ENCODE measurements at places on chromosomes 6 and 20.
A peak's percentile ranks its signal among the peaks of the same experiment; 100 is the strongest.

- no peak for DNase-seq
Measured at GRCh38 chr6:300494-301198, 8.4 kb downstream of the DUSP22 start.

DNA sequence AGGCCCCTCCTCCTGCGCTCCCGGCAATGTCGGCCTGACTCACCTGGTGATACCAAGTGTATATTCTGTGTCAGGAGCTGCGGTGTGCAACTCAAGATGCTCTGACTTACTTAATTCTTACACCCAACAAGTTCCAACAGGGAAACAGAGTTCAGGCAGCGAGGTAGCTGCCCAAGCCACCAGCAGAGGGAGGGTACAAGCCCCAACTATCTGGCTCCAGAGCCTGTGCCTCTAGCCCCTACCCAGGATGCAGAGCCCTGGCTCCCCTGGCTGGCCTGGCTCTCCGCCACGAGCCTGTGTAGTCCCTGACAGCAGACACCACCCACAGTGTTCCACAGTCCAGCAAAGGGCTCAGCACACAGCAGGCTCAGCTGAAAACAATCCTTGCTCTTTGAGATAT, 34.9 kb downstream of the C20orf203 start:
- no peak for DNase-seq

GRCh38 chr6:154106251-154106650, 67.2 kb downstream of the OPRM1 start:
- DNase-seq = no peak

DNA sequence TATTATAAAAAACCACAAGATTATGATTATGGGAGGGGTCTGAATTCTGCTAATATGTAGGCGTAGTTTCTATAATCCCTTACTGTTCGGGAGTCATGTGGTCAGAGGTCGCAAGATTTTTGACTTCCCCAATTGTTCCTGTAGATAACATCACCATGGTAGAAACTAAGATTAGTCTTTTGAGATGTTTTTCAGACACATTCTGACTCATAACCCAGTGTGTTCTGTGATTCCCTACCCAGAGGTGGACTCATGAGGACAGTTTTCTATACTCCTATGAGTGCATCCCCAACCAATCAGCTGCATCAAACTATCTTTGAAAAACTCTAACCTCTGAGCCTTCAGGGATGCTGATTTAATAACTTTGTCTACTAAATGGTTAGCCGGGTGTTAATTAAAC, 175.5 kb downstream of the RFPL4B start:
- no peak for DNase-seq

DNA sequence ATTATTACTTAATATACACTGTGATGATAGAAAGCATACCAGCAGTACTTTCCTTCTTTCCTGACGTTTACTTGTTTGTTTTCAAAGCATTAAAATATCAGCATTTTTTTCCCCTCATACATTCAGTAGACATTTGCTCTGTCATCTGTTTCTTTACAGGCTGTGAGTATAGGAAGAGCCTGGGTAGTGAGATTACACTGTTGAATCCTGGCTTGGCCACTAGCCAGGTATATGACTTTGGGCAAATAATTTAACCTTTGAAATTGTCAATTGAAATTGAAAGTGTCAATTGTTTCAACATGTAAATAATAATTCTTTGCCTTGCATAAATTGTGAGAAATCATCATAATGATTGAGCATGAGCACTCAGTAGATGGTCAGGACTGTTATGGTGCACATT, 336.2 kb downstream of the CDKAL1 start:
- DNase-seq = no peak

DNA sequence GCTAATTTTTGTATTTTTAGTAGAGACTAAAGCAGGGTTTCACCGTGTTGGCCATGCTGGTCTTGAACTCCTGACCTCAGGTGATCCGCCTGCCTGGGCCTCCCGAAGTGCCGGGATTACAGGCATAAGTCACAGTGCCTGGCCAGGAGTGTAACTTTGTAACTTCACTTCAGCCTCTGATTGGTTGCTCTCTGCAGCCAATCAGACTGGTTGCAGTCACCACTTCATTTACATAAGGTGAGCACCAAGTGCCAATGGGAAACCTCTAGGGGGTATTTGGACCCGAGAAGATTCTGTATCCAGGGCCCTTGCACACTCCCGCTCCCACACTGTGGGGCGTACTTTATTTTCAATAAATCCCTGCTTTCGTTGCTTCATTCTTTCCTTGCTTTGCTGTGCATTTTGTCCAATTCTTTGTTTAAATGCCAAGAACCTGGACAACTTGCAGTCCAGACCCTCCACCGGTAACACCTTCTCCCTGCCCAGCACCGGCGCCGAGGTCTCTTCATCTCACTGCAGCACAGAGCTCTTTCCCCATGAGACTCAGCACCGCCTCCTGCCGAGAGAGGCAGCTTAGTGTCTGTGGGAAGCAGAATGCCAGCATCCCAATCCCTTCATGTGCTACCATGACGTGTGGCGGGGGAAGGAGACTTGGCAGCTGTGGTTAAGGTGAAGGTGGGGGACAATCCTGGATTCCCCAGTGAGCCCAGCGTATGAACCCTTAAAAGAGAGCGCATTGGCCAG, 14.0 kb upstream of the MRGBP start:
- no peak for DNase-seq

DNA sequence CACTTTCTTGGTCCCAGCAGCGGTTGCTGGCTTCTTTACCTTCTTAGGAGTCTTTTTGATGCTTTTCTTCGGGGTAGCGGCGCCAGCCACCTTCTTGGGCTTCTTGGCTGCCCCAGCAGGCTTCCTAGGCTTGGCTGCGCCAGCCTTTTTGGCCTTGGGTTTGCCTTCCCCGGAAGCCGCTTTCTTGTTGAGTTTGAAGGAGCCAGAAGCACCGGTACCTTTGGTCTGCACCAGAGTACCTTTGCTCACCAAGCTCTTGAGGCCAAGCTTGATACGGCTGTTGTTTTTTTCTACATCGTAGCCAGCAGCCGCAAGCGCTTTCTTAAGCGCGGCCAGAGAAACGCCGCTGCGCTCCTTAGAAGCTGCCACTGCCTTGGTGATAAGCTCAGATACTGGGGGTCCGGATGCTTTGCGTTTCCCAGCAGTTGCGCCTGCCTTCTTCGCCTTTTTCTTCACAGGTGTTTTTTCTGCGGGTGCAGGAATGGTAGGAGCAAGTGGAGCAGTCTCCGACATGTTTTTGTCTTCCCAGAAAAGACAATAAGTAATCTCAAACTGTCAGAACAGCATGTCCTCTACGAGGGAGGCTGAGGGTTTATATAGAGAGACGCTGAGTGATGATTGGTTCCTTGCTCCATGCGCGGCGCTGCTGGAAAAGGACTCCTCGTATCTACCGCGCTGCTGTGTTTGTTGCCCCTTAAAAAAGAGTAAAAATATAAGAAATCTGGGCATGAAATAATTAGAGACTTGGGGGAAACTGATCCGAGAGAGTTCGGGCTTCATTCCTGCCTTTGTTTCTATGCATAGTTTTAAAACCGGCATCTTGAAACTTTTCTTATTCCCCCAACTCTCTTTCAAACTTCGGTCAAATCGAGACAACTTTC, 130.3 kb upstream of the BTN3A2 start:
- DNase-seq = peak; percentile 66

- DNase-seq = no peak
Measured at GRCh38 chr6:40928307-40928706, 110.7 kb downstream of the UNC5CL start.

DNA sequence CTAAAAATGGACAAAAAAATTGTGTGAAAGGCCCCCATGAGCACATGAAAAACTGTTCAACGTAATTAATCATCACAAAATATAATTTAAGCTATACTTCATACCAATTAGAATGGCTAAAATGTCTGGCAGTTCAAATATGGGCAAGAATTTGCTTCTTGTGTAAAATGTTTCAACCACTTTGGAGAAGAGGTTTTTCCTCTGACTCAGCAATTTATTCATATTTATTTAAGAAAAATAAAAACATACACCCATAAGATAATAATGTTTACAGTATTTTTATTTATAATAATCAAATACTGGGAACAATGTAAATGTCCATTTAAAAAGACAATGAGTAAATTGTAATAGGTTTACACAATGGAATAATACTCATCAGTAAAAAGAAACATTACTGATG, 395.1 kb upstream of the KHDRBS2 start:
- DNase-seq = no peak

- peak; percentile 71 for DNase-seq
Measured at GRCh38 chr6:84766118-84766798, 1.9 kb upstream of the TBX18 start.

DNA sequence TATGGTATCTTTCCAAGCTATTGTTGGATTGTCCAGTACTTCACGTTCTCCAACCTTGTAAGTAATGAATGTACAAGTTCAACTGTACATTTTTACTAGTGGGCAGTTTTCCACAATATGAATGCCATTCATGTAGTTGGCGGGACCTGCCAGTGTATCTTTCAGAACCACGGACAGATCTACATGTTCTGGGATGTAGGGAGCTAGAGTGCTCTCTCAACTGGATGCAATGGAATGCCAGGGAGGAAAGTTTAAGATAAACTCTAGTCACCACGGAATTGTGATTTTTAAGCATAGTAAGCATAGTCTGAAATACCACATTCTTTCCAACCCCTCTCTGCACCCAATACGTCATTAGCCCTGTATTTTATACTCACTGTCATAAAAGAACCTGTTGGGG, 21.5 kb upstream of the HLA-C start:
- DNase-seq = no peak

DNA sequence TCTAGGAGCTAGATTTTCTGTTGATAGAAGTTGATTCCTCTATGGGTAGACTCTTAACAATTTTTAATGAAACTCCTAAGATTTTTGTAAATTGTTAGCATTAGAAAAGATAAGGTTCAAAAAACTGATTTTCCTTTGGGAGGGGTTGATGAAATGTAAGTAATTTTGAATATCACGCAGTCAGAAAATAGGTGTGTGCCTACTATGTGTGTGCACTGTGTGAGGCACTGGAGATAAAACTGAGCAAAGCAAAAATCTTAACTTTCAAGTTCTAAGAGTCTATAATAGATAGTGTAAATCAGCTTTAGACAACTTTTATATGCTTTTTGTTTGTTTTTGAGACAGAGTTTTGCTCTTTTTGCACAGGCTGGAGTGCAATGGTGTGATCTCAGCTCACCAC, 53.3 kb downstream of the FAM217A start:
- DNase-seq = no peak

- no peak for DNase-seq
Measured at GRCh38 chr6:155523821-155524651, 68.4 kb upstream of the NOX3 start.

GRCh38 chr6:46054516-46054915, 38.9 kb upstream of the CLIC5 start:
- DNase-seq = no peak

GRCh38 chr20:59269411-59270025, 30.9 kb upstream of the EDN3 start:
- DNase-seq = no peak

DNA sequence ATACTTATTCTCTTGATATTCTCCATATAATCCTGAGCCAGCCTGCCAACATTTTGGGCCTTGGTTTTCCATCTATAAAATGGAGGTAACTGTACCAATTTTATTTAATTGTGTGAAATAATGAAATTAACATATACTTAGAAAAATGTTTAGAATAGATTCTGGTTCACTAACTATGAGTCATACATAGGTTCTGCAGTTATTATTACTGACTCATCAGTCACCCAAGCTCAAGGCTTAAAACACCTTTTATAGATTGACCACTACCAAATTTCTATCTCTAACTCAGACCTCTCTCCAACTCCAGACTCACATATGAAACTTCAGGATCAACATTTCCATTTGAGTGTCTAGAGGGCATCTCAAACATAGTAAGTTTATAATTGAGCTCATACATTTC, 1277.2 kb upstream of the GJE1 start:
- no peak for DNase-seq

DNA sequence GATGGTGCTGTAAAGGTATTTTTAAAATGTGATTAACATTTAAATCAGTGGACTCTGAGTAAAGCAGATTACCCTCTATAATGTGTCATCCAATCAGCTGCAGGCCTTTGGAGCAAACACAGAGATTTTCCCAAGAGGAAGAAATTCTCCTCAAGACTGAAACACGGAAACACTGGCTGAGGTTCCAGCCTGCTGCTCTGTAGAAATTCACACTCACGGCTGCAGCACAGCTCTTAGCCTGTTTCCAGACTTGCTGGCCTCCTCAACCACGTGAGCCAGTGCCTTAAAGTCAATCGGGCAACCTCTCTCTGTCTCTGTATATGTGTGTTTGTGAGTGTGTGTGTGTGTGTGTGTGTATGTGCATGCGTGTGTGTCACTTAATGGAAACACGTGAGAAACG, 41.1 kb downstream of the PDE10A start:
- no peak for DNase-seq

DNA sequence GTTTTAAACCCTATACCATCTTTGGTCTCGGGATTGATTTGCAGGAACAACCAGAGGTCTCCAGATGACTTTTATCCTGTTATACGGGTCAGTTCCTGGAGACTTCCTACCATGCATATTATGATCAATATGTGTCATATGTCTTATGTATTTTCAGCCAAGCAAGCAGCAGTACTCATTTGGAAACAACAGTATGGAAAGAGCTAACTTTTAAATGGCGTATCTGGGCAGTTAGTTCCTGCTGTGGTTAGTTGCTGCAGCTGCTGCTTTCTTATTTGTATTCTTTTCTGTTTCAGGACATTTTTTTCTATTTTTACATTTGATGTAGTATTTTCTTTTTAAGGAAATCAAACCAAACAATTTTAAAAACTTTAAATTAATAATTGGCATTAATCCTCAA, 207.5 kb downstream of the MANEA start:
- no peak for DNase-seq

- no peak for DNase-seq
Measured at GRCh38 chr6:153123801-153124200, 7.3 kb downstream of the RGS17 start.

- DNase-seq = no peak
Measured at GRCh38 chr20:46356195-46357029, 48.1 kb upstream of the CDH22 start.
